A673 (cell line): ENCODE measurements at places on chromosomes 6 and 20.

DNA sequence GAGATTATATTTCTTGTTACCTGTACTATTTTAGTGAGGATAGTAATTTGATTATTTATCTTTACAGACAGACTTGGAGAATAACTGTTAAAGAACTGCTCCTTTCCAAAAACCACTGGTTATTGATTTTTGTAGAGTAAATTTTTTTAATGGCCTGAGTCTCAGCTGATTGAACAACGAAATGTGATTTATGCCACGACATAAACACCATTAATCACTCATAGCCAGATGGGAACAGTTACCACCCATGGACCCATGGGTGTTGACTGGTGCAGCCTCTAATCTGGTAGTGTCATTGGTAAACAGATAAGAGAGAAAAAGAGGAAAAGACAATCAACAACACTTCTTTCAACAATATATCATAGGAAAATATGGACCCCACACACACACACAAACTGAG is 101.4 kb upstream of the BEND6 start:
- no peaks in the 10 kb centered on the region for H3K27me3 ChIP-seq
- no peak for DNase-seq
- peaks cover 35% of the 10 kb centered on the region for H3K4me1 ChIP-seq
- H3K4me3 ChIP-seq = no peak overlapping the region

GRCh38 chr6:129183681-129184301 is 300.9 kb downstream of the LAMA2 start:
- H3K27ac ChIP-seq = no peak overlapping the region
- H3K27me3 ChIP-seq = no peaks in the 10 kb centered on the region
- no peak overlapping the region for H3K4me3 ChIP-seq
- no peaks in the 10 kb centered on the region for H3K36me3 ChIP-seq
- peak; percentile 50 for DNase-seq
- H3K4me1 ChIP-seq = peaks cover 24% of the 10 kb centered on the region

GRCh38 chr20:17709361-17710293 is 9.9 kb downstream of the BANF2 start:
- H3K4me3 ChIP-seq = no peak overlapping the region
- no peak overlapping the region for H3K27ac ChIP-seq
- no peak for DNase-seq
- H3K4me1 ChIP-seq = peaks cover 9% of the 10 kb centered on the region
- no peaks in the 10 kb centered on the region for H3K36me3 ChIP-seq
- no peaks in the 10 kb centered on the region for H3K27me3 ChIP-seq

DNA sequence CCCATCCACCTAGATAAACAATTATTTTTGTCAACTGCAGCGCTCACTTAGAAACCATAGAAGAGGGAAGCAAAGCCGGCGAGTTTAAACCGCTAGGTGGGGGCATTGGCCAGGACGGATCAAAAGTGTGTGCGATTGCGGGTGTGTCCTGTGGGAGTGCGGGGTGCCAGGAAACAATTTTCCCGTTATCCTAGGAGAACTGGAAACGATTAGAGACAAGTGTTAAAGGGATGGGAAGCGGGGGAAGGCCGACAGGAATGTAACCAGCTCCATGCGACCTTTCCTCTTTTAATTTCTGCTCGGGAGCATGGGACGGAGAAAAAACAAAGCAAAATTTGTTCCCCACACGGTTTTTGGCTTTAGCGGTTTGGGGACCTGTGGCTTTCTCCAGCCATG is 2.8 kb upstream of the HTR1B start:
- peaks cover 68% of the 10 kb centered on the region for H3K27me3 ChIP-seq
- H3K4me1 ChIP-seq = peaks cover 4% of the 10 kb centered on the region
- no peaks in the 10 kb centered on the region for H3K36me3 ChIP-seq
- H3K4me3 ChIP-seq = peak overlapping the region; percentile 40
- no peak overlapping the region for H3K27ac ChIP-seq

- no peaks in the 10 kb centered on the region for H3K36me3 ChIP-seq
- no peak for DNase-seq
Measured at GRCh38 chr20:46306743-46307138, 1.6 kb downstream of the CDH22 start.

GRCh38 chr6:113432521-113433334 is 424.4 kb upstream of the MARCKS start:
- no peak overlapping the region for H3K27ac ChIP-seq
- H3K4me1 ChIP-seq = no peaks in the 10 kb centered on the region
- H3K36me3 ChIP-seq = no peaks in the 10 kb centered on the region
- no peak overlapping the region for H3K4me3 ChIP-seq
- no peaks in the 10 kb centered on the region for H3K27me3 ChIP-seq

GRCh38 chr20:32973077-32973717 is 31.0 kb downstream of the SUN5 start:
- no peak overlapping the region for H3K27ac ChIP-seq
- H3K4me1 ChIP-seq = no peaks in the 10 kb centered on the region
- no peaks in the 10 kb centered on the region for H3K36me3 ChIP-seq
- no peak for DNase-seq
- H3K27me3 ChIP-seq = no peaks in the 10 kb centered on the region

DNA sequence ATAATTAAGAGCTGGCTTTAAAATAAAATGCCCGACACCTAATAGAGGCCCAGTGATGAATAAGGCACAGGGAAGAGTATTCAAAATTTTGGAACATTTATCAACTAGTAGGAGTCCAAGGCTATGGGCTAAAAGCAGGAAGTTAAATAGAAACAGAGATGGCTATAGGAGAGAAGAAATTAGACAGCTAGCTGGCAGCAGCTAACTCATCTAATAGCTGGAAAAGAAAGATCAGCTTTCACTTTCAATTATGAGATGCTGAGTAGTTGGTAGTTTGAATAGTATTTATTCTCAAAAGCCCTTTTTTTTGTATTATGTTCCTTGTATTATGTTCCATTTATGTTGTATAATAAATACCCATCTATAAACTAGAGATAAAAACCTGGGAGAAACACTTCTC is 215.7 kb downstream of the SLC35F1 start:
- H3K4me1 ChIP-seq = no peaks in the 10 kb centered on the region
- no peak overlapping the region for H3K27ac ChIP-seq
- no peak for DNase-seq
- no peaks in the 10 kb centered on the region for H3K27me3 ChIP-seq
- no peak overlapping the region for H3K4me3 ChIP-seq

GRCh38 chr20:11031300-11031699 is 357.5 kb upstream of the JAG1 start:
- no peak overlapping the region for H3K27ac ChIP-seq
- no peaks in the 10 kb centered on the region for H3K36me3 ChIP-seq

GRCh38 chr20:17898548-17898994 is 70.0 kb downstream of the SNX5 start:
- H3K36me3 ChIP-seq = no peaks in the 10 kb centered on the region
- no peak overlapping the region for H3K27ac ChIP-seq
- no peaks in the 10 kb centered on the region for H3K27me3 ChIP-seq
- no peak overlapping the region for H3K4me3 ChIP-seq

DNA sequence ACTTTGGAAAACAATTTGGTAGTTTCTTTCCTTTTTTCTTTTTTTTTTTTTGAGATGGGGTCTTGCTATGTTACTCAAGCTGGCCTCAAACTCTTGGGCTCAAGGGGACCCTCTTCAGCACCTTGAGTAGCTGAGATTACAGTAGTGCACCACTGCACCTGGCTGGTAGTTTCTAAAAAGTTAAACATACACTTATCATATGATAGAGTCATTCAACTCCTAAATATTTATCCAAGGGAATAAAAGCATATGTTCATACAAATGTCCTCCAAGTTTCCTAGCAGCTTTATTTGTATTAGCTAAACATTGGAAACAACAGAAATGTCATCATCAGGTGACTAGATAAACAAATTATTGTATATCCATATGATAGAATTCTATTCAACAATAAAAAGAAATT is 213.9 kb downstream of the LRFN2 start:
- DNase-seq = no peak
- H3K4me1 ChIP-seq = peaks cover 11% of the 10 kb centered on the region

DNA sequence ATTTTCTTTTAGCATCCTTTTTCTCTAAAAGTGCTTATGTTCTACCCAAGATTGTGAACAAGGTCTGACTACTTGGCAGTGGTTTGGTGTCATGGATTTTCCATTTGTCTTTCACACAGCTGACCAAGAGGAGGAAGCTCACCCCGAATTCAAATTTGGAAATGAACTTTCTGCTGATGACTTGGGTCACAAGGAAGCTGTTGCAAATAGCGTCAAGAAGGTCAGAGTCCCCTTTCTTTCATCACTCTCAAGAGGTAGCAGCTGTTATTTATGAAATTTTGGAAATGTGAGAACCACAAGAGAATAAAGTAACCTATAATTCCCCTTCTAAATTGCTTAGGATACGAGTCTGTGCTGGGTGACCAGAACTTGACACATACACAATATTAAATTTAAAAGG is 113.0 kb upstream of the LAMP5 start:
- no peak for DNase-seq
- H3K27ac ChIP-seq = no peak overlapping the region
- H3K4me3 ChIP-seq = no peak overlapping the region
- no peaks in the 10 kb centered on the region for H3K36me3 ChIP-seq
- no peaks in the 10 kb centered on the region for H3K4me1 ChIP-seq
- H3K27me3 ChIP-seq = no peaks in the 10 kb centered on the region

GRCh38 chr20:12504779-12505178 is 504.0 kb upstream of the SPTLC3 start:
- no peak for DNase-seq
- no peak overlapping the region for H3K4me3 ChIP-seq
- no peaks in the 10 kb centered on the region for H3K36me3 ChIP-seq
- no peaks in the 10 kb centered on the region for H3K27me3 ChIP-seq
- no peaks in the 10 kb centered on the region for H3K4me1 ChIP-seq

- no peak overlapping the region for H3K4me3 ChIP-seq
- no peak overlapping the region for H3K27ac ChIP-seq
- no peak for DNase-seq
- H3K27me3 ChIP-seq = no peaks in the 10 kb centered on the region
Measured at GRCh38 chr6:96631248-96631647, 68.3 kb downstream of the FHL5 start.

- no peak for DNase-seq
- H3K27ac ChIP-seq = no peak overlapping the region
- H3K4me1 ChIP-seq = no peaks in the 10 kb centered on the region
- no peak overlapping the region for H3K4me3 ChIP-seq
Measured at GRCh38 chr6:149364557-149364956, 35.5 kb upstream of the SUMO4 start.

DNA sequence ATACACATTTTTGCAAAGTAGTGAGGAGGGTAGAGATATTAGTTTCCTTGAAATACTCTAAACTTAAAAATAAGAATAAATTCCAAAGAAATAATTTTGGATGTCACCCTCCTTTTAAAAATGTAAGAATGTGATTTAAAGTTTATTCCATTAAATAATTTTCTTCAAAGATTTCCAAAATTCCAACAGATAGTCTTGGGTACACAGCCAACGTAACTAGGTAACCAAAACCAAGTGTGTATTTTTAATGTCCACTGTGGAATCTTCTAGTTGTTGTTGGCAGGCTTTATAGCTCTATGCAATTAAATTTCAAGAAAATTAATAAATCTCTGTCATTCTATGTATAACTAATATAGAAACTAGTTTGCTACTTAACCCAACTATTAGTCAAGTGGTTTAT is 101.3 kb downstream of the COL21A1 start:
- no peak for DNase-seq
- peak overlapping the region; percentile 48 for H3K27ac ChIP-seq
- H3K4me1 ChIP-seq = peaks cover 37% of the 10 kb centered on the region
- H3K4me3 ChIP-seq = no peak overlapping the region
- peaks cover 31% of the 10 kb centered on the region for H3K36me3 ChIP-seq

DNA sequence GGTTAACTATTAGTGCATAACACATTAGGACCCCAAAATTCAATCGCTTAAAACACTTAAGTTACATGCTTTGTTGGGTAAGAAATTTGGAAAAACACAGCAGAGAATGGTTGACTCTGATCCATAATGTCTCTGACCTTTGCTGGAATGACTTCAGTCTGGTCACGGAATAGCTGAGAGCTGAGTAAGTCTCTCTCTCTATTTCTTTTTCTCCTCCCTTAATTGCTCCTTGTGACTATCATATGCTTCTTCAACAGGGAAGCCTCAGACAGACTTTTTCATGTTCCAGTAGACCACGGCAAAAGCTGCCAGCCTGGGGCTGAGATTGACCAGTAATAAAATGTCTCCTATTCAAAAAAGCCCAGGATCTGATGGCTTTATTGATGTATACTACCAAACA is 4.8 kb downstream of the OR12D1 start:
- no peaks in the 10 kb centered on the region for H3K4me1 ChIP-seq
- peaks cover 31% of the 10 kb centered on the region for H3K27me3 ChIP-seq
- no peak for DNase-seq

DNA sequence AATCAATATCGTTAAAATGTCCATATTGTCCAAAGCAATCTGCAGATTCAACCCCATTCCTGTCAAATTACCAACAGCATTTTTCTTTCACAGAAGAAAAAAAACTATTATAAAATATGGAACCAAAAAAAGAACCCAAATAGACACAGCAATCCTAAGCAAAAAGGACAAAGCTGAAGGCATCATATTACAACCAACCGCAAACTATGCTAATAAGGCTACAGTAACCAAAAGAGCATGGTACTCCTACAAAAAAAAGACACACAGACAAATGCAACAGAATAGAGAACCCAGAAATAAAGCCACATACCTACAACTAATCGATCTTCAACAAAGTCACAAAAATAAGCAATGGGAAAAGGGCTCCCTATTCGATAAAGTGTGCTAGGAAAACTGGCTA is 49.2 kb downstream of the RNGTT start:
- no peaks in the 10 kb centered on the region for H3K36me3 ChIP-seq
- H3K4me3 ChIP-seq = no peak overlapping the region
- H3K4me1 ChIP-seq = no peaks in the 10 kb centered on the region
- DNase-seq = peak; percentile 9
- H3K27ac ChIP-seq = no peak overlapping the region

DNA sequence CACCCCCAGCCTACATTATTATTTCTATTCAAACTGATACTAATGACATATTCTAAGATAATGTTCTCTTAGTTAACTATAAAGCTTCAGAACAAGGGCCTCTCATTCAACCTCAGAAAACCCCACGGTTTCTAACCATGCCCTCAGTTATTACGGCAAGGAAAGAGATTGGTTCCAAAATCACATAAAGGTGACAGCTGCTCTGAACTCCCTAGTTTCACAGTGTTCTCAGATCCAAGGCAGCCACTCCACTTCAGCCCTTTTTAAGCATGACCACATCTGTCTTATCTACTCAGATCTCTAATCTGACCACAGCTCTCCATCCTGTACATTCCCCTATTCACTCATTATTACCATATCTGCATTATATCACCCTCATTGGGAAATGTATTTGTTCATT is 98.8 kb upstream of the CEP85L start:
- no peak for DNase-seq
- no peaks in the 10 kb centered on the region for H3K27me3 ChIP-seq
- no peaks in the 10 kb centered on the region for H3K4me1 ChIP-seq
- H3K4me3 ChIP-seq = no peak overlapping the region
- H3K36me3 ChIP-seq = no peaks in the 10 kb centered on the region

GRCh38 chr6:132687306-132687705 is 26.5 kb downstream of the VNN1 start:
- no peak overlapping the region for H3K4me3 ChIP-seq
- no peak for DNase-seq
- no peaks in the 10 kb centered on the region for H3K4me1 ChIP-seq
- H3K36me3 ChIP-seq = no peaks in the 10 kb centered on the region
- no peak overlapping the region for H3K27ac ChIP-seq
- peaks cover 40% of the 10 kb centered on the region for H3K27me3 ChIP-seq
